ENCODE measurements at places on chromosomes 6 and 20. TPM values are rescaled to one million over a fixed set of nuclear protein-coding genes. Genes with fewer than 3 reads are reported as not detected.

CGA gene
- total RNA-seq = not detected

TMEM14B gene
- 63.4 TPM for total RNA-seq

LINC00237 gene
- total RNA-seq = 0.17 TPM

LAMA5 gene
- total RNA-seq = 19.8 TPM

FAM120B gene
- total RNA-seq = 35.1 TPM

VGLL2 gene
- total RNA-seq = not detected

HLA-DQA2 gene
- 231 TPM for total RNA-seq

CFAP61 gene
- total RNA-seq = not detected

RNF182 gene
- 0.15 TPM for total RNA-seq

WFDC5 gene
- not detected for total RNA-seq

STX11 gene
- total RNA-seq = 26.4 TPM

HFE gene
- 1.1 TPM for total RNA-seq
